ENCODE measurements at places on chromosomes 7 and 10.

DNA sequence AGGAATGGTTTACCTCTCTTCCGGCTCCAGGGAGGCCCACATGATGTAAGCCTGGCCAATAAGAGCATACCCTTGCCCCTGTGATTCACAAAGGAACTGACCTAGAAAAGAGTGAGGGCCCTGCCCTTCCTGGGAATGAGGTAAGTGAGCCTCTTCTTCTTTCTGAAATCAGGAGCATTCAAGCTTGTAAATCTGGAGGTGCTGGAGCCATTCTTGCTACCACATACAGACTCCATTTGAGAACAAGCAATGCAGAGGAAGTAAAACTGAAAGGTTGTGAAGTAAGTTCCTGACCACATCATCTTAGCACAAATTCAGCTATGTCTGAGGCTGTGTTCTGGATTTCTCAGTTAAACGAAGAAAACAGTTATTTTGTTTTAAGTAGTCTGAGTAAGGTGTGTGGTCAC, 132.2 kb downstream of the CD36 start:
- no peak for DNase-seq

- no peak for DNase-seq
Measured at GRCh38 chr10:34761453-34761852, 53.6 kb downstream of the PARD3 start.

DNA sequence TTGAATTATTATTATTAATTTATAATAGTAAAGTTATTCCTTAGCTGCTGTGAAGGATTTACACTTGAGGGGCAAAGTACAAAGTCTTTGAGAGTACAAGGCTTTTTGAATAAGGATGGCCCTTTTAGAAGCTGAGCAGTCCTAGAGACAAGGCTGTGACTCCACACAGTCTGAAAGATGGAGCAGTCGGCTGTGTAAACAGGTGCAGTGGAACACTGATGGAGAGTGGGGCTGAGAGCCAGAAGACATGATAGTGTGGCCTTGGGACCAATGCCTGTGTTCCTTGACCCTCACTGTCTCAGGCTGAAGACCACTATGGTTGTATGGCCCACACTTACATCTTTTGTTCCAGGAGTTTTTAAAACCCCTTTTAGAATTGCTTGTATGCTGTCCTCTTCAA, 311.2 kb upstream of the PHF14 start:
- no peak for DNase-seq

- DNase-seq = peak; percentile 65
Measured at GRCh38 chr10:117226813-117227451, 14.0 kb upstream of the SLC18A2 start.

- DNase-seq = no peak
Measured at GRCh38 chr7:35623381-35623780, 71.6 kb downstream of the HERPUD2 start.

- no peak for DNase-seq
Measured at GRCh38 chr10:55822096-55822495, 539.0 kb downstream of the ZWINT start.

DNA sequence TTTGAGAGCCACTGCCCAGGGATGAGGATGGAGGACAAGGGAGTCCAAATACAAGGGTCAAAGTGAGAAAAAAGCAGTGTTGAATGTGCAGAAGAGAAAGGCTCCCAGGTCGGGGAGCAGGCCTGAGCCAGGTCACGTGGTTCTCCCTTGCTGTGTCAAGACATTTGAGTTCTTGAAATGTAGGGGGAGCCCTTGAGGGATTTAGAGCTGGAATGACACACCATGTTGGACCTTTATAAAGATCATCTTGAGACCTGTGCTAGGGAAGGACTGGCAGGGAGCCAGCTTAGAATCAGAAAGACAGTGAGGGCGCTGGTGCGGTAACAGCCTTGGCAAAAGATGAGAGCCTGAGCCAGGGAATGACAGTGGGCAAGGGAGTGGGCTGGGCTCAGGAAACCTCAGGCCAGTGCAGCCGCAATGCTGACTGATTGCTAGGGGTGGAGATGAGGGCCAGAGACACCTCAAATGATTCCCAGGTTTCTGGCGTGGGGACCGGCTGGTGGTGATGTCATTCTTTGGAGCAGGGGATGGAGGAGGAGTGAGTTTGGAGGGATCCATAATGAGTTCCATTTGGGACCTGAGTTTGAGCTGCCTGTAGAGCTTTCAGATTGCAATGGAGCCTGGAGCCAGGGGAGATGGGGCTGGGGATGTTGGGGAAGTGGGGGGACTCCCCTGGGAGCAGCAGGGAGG, 120.1 kb downstream of the PTPN20 start:
- DNase-seq = peak; percentile 34

- no peak for DNase-seq
Measured at GRCh38 chr10:130491011-130491692, 355.0 kb downstream of the GLRX3 start.

DNA sequence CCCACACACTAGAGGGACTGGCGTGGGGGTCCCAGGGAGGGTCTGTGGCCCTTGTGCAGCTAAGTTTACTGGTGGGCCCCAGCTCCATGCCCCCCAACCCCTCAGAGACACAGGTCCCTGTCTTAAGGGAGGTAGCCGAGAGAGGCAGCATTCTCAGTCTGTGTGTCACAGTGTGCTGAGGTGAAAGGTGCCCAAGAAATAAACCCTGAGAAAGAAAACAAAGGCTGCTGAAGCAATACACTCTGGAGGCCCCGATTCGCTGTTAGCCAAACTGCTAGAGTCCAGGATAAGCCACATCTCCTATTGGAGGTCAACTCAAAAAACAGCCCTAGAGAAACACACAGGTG, 28.6 kb upstream of the NDST2 start:
- no peak for DNase-seq

DNA sequence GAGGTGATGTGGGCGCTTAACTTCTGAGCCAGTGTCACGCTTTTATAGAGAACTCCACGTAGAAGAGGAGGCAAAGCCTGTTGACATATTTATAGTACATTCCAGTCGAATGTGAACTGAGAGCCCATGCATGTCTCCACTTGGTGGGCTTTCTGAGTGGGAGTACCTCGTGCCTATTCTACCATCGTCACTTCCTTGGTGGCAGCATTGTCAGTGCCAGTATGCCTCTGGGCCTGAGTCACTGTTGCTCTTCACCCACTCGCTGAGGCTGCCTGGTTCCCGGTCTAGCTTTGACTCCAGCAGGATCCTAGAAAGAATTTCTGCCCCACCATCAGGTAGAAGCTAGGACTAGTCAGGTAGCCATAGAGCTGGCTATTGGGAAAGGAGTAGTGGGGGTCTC, 30.0 kb upstream of the CDH23 start:
- no peak for DNase-seq

GRCh38 chr10:119480667-119481066, 61.9 kb downstream of the RGS10 start:
- DNase-seq = no peak

DNA sequence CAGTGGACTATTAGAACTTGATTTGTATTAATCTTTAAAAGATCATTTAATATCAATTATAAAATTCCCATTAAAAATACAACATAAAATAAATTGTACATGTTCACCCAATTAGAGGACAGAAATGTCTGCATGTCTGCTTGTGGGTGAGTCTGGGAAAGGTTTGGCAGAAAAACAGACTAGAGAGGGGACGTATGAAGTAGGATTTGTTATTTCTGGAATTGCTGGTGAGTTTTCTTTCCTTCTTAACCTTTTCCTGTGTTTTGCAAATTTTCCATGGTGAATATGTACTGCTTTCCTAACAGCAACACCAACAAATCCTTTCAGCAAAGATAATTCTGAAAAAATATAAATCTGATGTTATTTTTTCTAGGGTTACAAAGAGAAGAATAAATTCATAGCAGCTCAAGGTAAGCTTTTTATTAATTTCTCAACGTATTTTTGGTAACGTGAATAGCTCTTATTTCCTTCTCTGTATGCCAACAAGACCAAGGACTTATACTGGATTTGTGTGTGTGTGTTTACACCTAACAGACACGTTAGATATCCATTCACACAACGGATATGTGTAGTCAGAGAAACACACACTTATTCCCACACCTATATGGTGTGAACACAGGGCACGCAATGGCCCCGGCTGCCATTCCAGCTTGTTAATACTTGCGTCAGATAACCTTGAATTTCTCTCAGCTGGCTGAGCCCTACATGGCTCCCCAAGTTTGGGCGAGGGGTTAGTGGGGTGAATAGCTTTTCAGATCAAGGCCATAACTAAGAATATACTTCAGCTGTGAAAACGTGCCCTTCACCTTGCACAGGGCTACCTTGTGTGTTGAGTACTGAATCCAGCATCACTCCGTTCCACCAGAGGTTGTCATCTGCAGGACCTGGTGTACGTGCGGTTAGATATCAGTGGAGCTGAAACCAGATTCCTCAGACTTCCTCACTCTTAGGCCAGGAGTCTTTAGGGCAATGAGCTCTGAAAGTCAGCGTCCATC, 64.6 kb downstream of the MKI67 start:
- DNase-seq = no peak

GRCh38 chr7:19119870-19120486, 2.5 kb upstream of the TWIST1 start:
- DNase-seq = no peak

DNA sequence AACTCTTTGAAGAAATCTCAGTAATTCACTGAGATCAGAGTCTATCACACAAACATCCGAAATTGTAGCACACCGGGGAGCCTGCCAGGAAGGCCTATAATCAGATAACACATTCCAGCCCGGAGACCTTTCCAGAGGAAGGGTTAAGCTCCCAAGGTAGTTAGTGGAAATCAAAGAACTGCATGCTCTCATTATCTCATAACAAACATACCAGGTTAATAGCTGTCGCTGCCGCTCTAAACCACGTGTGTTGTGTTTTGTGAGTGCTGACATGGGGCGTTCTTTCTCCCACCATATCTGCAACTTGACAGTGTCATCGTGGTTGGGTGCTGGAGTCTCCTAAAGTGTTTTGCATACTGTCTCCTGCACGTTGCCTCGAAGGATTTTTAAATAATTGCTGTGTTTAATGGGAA, 120.7 kb upstream of the CARD11 start:
- no peak for DNase-seq

DNA sequence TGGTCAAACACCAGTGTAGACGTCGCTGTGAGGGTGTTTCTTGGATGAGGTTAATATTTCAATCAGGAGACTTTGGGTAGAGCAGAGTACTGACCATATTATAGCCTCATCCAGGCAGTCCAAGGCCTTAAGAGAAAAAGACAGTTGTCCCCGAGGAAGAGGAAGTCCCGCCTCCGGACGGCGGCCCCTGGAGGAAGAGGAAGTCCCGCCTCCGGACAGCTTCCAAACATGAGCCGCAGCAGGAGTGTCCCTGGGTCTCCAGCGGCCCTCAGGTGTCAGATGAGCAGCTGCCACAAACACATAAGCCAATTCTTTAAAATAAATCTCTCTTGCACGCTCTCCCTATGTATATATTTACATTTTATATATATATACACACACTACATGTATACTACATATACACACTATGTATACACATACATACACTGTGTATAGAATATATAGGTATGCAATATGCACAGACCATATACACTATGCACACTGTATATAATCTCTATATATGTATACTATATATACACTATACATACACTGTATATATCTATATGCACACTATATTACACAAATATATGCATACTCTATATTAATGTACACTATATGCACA, 37.5 kb downstream of the PWWP2B start:
- no peak for DNase-seq

DNA sequence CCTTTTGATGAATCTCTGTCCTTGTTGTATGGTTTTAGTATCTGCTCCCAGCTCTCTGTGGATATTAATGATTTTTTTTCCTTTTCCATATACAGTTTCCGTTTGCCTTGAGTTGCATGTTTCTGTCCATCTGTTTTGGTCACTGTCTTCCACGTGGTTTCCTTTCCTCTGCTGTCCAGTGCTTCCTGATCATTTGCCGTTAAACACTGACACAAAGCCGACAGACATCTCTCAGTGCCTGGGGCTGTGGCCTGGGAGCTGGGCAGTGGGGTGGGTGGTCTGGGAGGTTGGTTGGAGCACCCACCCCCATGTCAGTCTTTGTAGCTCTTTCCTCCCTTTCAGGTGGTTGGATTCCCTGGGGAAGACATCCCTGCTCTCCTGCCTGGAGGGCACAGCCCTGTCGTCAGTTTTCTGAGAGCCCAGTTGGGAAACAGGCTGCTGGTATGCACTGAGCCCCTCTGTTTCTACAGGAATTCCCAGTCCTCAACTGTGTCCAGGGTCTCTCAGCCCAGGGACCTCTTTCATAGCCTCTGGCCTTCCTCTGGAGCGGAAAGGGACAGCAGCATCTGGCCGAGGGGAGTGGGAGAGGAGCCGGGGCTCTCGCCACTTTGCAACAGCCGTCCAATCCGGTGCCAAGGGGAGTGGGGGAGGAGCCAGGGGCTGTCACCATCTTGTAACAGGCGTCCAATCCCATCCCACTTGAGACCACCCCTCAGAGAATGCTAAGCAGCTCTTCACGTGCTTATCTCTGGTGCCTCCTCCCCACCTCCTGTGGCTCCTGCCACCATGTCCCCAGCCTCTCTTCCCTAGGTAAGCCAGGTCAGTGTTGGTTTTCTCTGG, 26.7 kb upstream of the MKI67 start:
- no peak for DNase-seq

DNA sequence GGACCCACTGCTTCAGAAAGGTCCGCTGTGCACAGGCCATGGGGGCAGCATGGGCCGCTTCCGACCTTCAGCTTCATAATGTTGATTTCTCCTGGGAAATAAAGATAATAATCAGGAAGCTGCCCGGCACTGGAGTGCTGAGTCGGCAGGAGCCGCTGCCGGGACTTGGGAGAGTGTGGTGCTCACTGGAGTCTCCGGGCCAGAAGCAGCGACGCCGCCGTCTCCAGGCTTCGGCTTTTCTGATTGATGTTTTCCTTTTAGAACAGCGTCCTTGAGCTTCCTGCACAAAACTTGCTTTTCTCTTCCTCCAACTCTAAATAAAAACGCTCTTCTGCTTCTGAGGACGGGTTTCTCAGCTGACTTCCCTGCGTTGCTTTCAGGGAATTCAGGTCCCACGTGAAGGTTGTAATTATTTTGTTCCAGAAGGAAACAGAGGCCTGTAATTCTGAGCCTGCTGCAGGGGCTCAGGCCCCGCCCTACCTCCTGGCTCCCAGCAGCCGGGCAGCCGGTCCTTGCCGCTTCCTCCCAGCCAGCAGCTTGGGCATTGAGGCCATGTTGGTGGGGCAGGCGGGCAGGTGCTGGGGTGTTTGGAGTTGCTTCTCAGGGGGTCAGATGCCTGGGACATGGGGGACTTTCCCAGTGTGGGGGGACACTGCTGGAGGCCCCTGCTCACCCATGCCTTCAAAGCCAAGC, 14.7 kb downstream of the PWWP2B start:
- no peak for DNase-seq

GRCh38 chr10:113866551-113867394, 12.3 kb downstream of the NHLRC2 start:
- DNase-seq = no peak

DNA sequence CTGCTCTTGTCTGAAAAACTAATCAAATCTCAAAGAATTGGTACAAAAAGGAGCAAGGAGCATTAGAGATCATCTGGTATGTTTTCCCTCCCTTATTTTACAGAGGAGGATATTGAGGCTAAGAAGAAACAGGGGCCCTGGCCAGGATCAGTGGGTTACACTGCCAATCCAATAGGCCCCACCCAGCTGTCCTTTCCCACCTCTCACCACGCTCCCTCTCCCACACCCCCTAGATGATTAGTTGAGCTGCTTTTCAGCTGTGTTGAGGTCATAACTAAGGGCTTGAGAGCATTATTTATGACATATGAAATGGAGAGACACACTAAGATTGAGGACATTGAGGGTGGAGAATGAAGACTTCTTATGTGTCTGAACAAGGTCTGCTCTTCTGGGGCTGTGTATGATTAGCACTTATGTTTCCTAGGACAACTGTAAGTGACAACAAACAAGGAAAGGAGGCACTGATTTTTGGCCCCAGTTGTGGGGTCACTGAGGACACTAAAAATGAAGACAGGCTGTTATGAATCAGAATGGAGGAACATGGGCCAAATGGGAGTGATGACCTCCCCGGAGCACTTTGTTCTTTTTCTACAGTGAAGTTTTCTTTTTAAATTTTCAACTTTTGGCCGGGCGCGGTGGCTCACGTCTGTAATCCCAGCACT, 26.5 kb downstream of the VWA2 start:
- no peak for DNase-seq

All from Jurkat, Clone E6-1 (cell line).